ENCODE measurements at places on chromosomes 6 and 20.
A peak's percentile ranks its signal among the peaks of the same experiment; 100 is the strongest.

GRCh38 chr6:86706449-86706848, 230.9 kb upstream of the HTR1E start:
- no peak for DNase-seq

GRCh38 chr6:158021376-158021775, 39.7 kb downstream of the SYNJ2 start:
- no peak for DNase-seq

DNA sequence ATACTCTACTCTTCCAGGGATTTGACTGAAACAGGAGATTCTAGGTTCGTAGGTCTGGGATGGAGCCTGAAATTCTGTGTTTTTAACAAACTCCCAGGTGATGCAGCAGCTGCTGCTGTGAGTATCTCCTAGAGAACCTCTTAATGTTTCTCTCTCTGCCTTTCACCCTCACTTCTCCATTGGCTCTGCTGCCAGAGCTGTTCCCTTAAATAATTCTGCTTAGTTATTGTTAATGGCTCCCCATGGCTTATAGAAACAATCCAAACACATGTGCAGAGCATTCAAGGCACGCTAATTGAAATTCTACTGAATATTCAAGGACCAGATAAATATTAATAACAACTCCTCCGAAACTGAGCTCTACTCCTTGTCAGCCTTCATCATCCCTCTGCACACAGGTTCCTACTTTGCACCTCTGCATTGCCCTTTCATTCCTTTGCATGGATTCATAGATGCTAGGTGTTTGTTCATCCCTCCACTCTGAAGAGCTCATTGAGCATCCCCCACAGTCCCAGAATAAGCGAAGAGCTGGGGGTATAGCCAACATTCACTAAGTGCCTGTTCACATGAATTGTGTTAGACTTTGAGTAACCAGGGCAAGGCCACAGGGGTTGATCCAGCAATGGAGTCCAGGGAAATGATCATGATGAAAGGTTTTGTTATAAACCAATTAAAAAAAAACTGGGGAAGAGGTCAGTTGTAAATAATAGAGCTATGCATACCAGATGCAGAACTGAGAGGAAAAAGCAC, 488.4 kb upstream of the JAG1 start:
- DNase-seq, result no peak

- DNase-seq, result no peak
Measured at GRCh38 chr6:37289931-37290330, 32.0 kb upstream of the TMEM217 start.

- DNase-seq, result no peak
Measured at GRCh38 chr6:70957284-70957617, 391 bp upstream of the B3GAT2 start.

- no peak for DNase-seq
Measured at GRCh38 chr6:3159805-3160781, 2.7 kb upstream of the TUBB2A start.

DNA sequence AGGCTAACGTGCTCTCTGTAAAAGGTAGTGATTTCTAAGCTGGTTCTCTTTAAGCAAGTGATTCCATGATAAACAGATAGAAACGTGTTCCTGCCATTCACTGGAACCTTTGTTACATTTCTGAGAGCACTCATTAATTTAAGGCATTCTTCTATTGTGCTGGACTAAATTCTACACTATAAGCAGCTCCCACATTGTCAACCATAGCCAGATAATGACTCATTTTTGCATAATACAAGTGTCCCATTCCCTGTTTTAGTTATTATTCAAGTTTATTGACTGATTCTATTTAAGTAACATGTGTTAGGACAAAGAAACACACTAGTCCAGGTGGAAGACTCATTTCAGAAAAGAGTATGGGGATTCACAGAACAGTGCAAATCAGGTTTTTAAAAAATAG, 13.5 kb upstream of the XRN2 start:
- DNase-seq, result no peak

DNA sequence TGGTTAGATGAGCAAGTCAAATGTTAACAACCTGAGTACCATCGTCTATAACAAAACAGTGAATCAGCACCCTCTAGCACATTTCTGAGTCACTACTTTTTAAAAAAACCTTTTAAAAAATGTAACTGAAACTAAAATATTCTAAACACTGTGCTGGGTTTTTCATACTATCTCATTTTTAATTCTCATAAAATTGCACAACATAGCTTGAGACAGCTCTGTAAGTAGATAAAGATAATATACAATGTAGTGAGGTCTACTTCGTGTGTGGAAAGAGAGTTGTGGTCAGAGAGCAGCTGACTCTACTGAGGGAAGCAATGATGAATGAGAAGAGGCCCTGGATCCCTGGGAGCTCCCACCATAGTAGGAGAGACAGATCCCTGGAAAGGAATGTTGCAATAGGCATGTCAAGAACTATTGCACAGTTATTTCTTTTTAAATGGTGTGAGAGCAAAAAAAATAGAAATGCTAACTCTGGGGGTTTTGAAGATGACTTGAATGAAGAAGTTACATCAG, 13.6 kb upstream of the CALHM6 start:
- peak; percentile 99 for DNase-seq

- no peak for DNase-seq
Measured at GRCh38 chr6:44065443-44066140, 61.7 kb downstream of the MRPL14 start.

DNA sequence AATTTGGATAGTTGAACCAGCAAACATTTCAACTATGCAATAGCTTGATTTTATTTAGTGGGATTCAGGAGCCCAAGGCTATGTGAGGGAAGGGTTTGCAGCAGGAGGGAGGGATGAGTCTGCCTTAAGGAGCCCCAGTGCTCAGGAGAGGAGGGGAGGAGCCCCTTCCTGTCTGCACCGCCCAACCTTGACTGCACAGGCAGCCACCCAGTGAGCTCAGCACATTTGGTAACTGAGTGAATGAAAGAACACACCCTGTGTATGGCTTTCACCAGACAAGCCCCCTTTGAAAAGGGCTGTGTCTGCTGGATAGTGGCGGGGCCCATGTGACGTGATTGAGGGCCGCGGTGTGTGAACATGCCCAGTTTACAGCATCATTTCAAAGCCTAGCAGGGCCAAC, 17.0 kb downstream of the DACT2 start:
- no peak for DNase-seq

GRCh38 chr6:42179945-42180313, 6.8 kb downstream of the GUCA1A start:
- no peak for DNase-seq

DNA sequence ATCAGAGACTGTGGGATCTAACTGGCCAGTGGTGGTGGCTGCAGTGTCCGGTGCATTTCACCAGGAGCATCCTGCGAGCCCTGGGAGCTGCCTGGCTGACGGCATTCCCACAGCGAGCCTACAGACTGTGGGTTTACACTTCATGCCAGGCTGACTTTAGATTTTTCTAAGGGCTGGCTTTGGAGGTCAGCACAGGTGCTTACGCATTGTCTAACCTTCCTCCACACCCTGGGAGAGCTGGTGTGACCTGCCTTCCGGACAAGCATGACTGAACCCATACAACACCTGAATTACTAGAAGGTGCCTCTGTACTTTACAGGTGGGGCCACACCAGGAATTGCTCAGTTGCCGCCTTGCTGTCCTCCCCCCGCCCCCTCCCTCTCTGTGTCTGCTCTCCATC, 96.2 kb downstream of the RREB1 start:
- DNase-seq, result no peak

GRCh38 chr6:170266061-170266825, 24.6 kb downstream of the DLL1 start:
- DNase-seq, result no peak

DNA sequence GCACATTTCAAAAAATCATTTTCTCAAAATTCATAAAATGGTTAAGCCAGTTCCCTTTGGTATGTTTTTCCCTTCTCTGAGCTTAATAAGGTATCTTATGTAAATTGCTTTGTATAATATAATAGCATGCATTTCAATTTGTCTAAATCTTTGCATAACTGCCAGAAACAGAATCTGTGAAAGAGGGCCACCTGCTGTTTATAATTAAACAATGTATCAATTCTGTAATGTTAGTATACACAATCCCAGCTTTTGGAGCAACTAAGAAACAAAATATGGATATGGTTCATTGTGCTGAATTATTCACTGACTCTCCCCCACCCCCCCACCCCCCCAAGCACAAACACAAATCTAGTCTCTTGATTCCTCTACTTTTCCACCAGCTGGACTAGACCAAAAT, 54.8 kb downstream of the GPX5 start:
- DNase-seq, result no peak

DNA sequence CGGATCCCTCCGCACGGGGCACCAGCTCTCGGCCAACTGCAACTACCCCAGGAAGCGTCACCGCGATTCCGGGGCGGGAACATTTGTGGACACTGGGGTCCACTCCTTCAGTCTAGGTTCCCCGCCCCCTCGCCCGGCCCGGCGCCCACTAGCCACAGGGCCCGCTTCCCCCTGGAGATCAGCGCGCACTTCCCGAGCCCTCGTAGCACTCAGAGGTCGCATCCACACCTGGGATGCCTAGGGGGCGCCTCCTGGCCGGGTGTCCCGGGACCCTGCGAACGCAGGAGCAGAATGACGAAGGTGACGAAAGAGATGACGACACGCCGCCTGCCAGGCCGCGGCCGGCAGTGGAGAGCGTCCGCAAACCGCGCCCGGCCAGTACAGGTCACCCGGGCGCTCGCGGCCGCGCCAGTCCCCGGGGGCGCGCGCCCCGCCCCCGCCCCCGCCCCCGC, 309 bp upstream of the AIG1 start:
- DNase-seq, result peak; percentile 90

DNA sequence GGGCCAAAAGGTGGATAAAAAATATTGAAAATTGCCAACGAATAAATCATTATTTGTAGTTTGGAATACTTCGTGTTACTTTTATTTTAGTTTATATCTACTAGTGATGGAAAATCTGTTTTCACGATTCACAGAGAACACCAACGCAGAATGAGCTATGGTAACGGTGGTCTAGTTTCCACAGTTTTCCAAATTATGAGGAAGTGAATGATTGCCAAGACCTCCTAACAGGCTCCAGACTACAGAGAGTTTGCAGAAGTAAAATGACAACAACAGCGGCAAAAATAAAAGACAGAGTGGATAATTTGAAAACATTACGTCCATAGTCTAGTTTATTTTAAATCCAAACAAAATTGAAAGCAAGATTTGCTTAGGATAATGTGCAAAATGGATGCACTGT, 57.0 kb upstream of the AIG1 start:
- DNase-seq, result no peak

- peak; percentile 48 for DNase-seq
Measured at GRCh38 chr20:57323034-57323433, 6.6 kb upstream of the SPO11 start.

DNA sequence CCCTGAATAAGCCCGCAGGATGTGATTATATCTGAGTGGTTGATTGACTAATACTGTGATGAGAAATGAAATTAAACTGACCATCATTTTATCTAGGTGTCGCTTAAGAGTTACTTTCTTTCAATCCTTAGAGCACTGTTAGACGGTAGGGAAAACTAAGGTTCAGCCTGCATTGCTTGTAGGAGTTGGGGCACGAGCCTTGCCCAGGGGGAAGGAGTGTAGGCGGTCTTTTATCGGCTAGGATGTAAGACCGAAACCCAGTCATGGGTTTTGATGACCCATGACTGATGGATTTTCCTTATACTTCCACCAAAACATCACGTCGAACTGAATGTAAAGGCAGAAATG, 392 bp upstream of the TASP1 start:
- DNase-seq, result no peak

GRCh38 chr20:46111028-46111835, 6.9 kb upstream of the CD40 start:
- DNase-seq, result no peak

GRCh38 chr6:25341923-25342619, 62.9 kb downstream of the CARMIL1 start:
- DNase-seq, result no peak

GRCh38 chr6:25089442-25089841, 153.7 kb upstream of the RIPOR2 start:
- DNase-seq, result no peak

DNA sequence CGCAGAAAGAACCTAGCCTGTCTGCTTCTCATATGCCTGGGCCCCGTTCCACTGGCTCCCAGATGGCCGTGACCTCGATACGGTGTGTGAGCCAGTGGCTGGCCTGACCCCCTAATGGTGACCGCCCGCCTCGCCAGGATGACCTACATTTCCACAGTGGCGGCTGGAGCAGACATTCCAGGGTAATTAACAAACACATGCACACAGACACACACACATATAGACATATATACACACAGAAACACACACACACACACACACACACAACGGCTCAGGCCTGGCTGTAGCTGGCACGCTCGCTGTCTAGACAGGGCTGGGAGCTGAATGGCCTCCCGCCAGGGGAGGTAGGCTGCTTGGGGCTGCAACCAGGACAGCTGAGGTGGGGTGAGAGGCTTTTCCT, 227.1 kb downstream of the ANKRD60 start:
- peak; percentile 36 for DNase-seq

GRCh38 chr6:137541534-137542063, 47.4 kb upstream of the OLIG3 start:
- no peak for DNase-seq

DNA sequence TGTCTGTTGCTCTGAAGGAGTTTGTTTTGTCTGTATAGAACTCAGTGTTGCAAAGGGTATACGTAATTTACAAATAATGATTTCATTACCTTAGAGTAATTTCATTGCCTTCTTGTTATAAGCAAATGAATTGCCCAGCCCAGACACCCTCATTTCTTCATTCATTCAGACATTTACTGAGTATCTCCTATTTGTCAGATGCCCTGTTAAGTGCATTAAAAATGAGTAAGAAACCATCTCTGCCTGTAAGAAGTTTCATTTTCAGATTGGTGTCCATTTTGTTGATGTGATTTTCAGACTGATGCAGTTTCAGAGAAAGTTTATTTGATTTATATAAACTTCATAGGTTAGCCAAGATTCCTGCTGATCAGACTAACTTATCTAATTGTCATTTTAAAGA, 429.3 kb downstream of the PHF3 start:
- DNase-seq, result no peak

DNA sequence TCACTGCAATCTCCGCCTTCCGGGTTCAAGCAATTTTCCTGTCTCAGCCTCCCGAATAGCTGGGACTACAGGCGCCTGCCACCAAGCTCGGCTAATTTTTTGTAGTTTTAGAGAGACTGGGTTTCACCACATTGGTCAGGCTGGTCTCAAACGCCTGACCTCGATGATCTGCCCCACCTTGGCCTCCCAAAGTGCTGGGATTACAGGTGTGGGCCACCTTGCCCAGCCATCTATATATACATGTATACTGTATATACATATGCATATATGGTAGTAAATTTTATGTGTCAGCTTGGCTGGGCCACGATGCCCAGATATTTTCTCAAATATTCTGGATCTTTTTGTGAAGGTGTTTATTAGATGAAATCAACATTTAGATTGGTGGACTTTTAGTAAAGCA, 18.8 kb downstream of the RBL1 start:
- no peak for DNase-seq
